Stimulated activated CD4-positive, alpha-beta T cell treated with anti-CD3 and anti-CD28 coated beads, Interleukin-12 subunit alpha, Interleukin-12 subunit beta, amount 100 ng/mL, for 24 hours (primary cell): ENCODE measurements at places on chromosomes 12 and 14.

- no peak for DNase-seq
These were observed 4.5 kb downstream of the PGF start for GRCh38 chr14:74950795-74951442.

DNA sequence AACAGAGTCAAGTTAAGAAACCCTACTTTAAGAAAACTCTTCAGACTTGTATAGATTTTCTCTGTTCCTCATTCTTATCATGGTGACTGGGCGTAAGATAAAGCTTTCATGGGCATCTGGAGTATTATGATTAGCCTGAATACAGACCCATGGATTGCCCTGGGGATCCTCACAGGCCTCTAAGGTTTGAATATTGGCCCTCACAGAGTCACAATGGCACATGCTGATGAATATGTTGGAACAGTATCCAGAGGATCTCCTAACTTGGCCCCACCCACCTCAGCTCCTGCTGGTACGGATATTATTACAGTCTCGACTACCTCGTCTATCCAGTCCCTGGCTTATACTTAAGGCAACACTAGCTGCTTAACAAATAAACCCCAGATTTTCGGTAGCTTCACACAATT, 8.1 kb downstream of the OSBPL8 start:
- no peak for DNase-seq

GRCh38 chr12:21882635-21883034, 58.6 kb downstream of the ABCC9 start:
- DNase-seq: no peak

DNA sequence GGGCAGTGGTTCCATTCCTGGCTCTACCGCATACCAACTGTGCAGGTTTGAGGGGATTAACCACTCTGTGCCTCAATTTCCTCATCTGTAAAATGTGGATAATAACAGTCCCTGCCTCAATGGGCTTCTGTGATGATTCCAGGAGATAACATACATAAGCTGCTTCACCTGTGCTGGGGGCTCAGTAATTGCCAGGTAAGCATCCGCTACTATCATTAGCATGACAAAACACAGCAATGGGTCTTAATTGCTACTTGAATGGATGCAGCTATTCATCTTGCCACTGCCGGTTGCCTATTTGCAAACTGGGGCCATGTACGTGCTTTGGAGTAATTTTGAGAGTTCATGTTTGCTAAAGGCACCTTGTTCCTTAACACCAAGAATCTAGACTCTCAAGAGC, 132.6 kb downstream of the TMEM132D start:
- no peak for DNase-seq

- no peak for DNase-seq
These were observed 190.8 kb upstream of the CNOT2 start for GRCh38 chr12:70052476-70052875.

DNA sequence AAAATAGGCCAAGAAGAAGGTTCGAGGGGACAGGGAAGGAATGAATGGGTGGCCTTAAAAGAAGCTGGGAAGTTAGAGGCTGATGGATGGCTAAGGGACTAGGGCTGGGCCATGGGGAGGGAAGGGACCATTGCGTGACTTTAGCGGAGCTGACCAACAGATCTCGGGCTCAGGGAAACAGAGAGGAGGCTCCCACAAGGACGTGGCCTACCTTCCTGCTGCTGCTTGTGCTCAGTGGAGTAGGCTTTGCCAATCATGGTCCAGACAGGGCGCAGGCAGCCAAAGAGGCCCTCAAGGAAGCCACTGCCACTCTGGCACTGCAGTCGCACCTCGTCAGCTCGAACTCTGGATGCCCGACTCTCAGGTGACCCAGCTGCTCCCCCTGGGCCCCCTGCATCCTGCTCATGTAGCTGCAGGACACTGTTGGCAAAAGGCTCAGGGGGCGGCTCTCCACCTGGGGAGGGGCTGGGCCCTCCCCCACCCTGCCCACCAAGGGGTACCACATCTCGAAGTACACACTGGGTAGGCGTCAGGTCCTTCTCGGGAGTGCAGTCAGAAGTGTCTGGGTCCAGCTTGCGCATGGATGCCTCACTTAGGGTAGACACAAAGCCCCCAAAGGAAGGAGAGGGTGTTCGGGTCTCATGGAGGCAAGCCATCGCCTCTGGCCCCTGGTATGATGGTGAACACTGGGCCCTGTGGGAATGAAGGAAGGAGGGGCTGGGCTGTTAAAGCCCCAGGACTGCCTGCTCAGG, 12.3 kb downstream of the MAP3K12 start:
- DNase-seq: no peak

DNA sequence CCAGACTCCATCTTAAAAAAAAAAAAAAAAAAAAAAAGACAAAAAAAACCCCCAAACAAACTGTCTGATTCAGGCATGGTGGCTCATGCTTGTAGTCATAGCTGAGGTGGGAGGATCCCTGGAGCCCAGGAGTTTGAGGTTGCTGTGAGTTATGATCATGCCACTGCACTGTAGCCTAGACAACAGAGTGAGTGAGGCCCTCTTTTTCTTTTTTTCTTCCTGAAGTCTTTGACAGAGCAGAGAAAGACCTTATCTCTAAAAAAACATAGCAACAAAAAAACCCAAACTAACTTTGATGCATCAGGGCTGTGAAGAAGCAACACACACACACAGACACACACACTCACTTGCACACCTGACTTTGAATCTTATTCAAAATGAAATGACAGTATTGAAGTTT, 7.7 kb upstream of the AMN1 start:
- DNase-seq: peak; percentile 30

- DNase-seq: no peak
These were observed 94.2 kb upstream of the MYL2 start for GRCh38 chr12:111014547-111014946.

DNA sequence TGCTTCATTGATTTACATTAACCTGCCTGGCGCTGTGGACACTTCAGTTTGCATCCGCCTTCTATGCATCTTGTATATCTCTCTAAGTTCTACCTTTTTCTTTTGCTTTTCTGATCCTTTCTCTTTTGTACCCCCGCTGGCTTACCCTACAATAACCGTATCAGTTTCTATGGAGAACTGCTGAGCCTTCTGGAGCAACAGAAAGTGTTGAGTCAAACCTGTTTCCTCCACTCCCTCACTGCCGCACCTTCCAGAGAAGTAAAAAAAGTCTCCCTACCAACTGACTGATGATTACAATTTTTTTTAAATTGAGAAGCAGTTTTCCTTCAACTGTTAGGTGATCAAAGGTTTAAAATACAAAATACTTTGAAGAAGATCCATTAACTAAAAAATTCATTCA, 17.4 kb downstream of the EXD2 start:
- DNase-seq: no peak

DNA sequence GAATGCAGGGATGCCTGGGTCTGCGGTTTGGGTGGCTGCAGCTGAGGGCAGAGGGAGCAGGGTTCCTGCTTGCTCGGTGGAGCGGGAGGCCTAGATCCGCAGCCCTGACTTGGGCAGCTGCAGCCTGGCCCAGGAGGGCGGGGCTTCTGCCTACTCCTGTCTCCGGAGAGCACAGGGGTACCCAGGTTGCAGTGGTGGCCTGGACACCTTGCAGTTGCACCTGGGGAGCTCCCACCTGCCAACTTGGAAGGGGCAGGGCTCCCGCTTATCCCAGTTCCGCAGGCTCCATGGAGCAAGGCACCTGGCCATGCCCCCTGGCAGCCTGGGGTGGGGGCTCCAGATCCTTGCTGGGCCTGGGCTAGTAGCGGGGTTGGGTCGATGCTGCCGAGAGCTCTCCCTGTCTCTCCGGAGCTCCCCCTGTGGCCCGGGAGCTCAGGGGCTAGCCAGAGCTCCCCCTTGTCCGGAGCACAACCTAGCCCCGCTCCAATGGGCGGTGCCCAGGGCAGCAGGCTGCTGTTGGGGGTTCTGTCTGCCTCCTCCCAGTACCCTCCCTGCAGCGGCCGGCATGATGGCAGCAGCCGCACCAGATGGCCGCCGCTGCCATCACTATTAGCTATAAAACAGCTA, 136.4 kb downstream of the PTPRR start:
- no peak for DNase-seq

GRCh38 chr12:3342051-3342450, 149.0 kb upstream of the PRMT8 start:
- no peak for DNase-seq

DNA sequence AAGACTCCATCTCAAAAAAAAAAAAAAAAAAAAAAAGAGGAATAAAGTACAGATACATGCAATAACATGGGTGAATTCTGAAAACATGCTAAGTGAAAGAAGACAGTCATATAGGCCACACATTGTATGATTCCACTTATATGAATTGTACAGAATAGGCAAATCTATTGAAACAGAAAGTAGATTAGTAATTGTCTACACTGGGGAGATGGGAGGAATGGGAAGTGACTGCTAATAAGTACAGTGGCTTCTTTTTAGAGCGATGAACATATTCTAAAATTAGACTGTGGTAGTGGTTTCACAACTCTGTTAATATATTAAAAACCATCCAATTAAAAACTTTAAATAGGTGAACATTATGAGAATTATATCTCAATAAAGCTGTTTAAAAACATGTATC, 74.4 kb downstream of the ANKS1B start:
- DNase-seq: no peak

- DNase-seq: peak; percentile 89
These were observed at the start of gene GEMIN2 for GRCh38 chr14:39114073-39114838. Gene GEMIN2, plus strand, starts transcription at chr14:39114323. Its CDS starts 16 bp downstream, at chr14:39114339.
